HCT116 (cell line): ENCODE measurements at places on chromosomes 3 and 15. TPM values are rescaled to one million over a fixed set of nuclear protein-coding genes. Genes with fewer than 3 reads are reported as not detected.

- DNase-seq = peak; percentile 31
Observed at GRCh38 chr15:98881526-98882520, 125.8 kb downstream of the PGPEP1L start.

DNA sequence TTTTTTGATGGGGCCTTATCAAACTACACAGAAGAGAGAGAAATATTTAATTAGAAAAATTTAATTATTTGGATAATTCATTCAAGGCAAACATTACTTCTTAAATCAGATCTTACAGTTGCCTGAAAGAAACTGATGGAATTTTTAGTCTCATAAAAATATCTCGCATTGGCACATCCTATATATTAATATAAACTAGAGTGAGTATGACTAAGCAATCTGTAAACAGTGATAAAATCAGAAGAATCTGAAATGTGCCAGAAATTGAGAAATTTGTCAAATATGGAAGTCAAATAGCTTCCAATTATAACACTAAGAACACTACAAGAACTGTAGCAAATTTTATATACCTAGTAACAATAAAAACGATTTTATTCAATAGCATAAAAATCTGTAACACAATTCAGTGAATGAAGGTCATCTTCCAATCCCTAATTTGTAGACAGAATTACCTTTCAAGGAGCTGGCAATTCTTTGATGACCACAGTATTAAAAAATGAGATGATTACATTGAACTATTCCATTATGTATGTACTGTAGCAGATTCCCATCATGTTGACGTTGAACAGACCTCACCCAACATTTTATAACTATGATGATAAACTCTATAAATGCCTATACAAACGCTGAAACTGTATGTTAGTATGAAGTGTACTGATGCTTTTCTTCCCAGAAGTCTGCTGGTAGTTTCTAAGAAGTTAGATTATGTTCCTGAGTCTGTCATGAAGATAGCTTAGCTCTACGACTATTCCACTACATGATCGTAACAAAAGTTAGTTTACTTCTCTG is 63.0 kb downstream of the ALDH1A2 start:
- no peak for DNase-seq

- no peak for DNase-seq
Observed at GRCh38 chr3:127330385-127330784, 42.5 kb upstream of the PRR20G start.

- no peak for DNase-seq
Observed at GRCh38 chr3:57927916-57928315, 80.3 kb upstream of the FLNB start.

CKMT1B gene
- 24.4 TPM for total RNA-seq
